ENCODE measurements at places on chromosomes 4 and X. TPM values are rescaled to one million over a fixed set of nuclear protein-coding genes. Genes with fewer than 3 reads are reported as not detected.

The BRS3 gene
- total RNA-seq = not detected

The SOWAHB gene
- not detected for total RNA-seq

The PTTG2 gene
- total RNA-seq = not detected

The NUDT9 gene
- total RNA-seq = 7.9 TPM

The JCHAIN gene
- total RNA-seq = 2.6 TPM

The CPE gene
- 2.3 TPM for total RNA-seq

The TMPRSS11B gene
- not detected for total RNA-seq

The REELD1 gene
- not detected for total RNA-seq

The MAGEA8 gene
- not detected for total RNA-seq

The DNAAF6 gene
- not detected for total RNA-seq
